ENCODE measurements at places on chromosomes 4 and X.
A peak's percentile ranks its signal among the peaks of the same experiment; 100 is the strongest.

GRCh38 chrX:47593522-47593921 is 11.3 kb downstream of the TIMP1 start:
- no peak for DNase-seq

DNA sequence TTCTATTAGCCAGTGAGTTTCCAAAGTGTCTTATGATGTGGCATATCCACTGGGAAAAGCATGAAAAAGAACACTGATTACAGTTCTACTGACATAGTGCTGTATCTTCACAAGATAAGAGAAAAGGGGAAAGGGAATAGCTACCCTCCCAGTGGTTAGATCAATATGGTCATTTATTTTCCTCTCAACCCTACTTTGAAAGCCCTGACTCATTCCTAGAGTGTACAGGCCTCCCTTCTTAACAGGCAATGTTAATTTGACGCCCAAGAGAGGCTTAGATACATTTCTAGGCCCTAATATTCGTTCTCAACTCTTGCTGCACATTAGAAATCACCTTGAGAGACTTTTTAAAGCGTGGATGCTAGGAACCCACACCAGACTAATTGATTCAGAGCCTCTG is 20.4 kb upstream of the BRS3 start:
- no peak for DNase-seq

GRCh38 chr4:105274504-105274903 is 127.8 kb downstream of the TET2 start:
- no peak for DNase-seq

DNA sequence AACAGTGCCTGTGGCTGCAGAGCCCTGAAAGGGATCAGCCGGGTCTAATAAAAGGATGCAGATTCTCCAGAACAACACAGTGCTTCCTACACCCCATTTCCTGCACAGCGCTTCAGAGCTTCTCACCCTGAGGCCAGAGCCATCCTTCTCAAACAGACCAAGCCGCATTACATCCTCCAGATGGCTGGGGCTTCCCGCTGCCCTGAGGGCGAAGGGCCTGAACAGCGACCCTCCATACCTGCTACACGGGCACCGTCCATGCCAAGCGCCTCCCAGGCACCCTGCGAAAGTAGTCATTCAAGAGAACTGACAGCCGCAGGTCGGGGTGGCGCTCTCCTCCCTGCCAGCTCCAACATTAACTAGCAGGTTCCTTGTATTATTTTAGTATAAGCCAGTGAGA is 36.5 kb downstream of the ACOX3 start:
- no peak for DNase-seq

- peak; percentile 13 for DNase-seq
These were observed 153.7 kb downstream of the APBB2 start for GRCh38 chr4:41060352-41061334.

DNA sequence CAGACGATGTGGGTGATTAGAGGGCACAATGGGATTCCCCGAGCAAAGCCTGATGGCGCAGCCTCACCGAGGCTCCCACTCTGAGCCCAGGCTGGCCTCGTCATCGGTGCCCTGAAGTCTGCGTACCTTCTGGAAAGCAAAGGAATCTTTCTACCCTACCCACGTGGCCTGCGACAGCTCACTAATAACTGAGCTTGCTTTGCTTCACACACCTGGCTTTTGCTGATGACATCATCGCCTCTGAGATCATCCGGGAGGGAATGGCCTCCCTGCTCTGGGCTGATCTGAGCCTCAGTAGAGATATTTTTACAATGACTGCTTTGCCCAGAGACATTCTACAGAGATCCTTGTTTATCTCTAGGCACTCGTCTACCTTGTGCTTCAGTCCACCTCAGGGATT is 45.4 kb upstream of the PDLIM3 start:
- DNase-seq, result no peak

DNA sequence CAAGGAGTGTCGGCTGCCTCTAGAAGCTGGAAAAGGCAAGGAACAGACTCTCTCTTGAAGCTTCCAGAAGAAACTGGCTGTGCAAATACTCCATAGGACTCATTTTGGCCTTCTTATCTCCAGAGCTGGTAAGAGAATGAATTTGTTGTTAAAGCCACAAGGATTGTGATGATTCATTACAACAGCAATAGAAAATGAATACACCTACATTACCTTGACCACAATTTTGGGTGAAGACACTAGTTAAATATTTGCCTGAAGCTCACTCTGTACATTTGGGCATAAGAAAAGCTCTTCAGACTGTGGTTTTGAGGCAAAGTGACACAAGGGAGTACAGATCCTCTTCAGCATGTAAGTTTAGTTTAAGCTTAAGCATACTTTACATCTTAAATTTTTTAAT is 134.5 kb upstream of the TLL1 start:
- DNase-seq, result no peak

DNA sequence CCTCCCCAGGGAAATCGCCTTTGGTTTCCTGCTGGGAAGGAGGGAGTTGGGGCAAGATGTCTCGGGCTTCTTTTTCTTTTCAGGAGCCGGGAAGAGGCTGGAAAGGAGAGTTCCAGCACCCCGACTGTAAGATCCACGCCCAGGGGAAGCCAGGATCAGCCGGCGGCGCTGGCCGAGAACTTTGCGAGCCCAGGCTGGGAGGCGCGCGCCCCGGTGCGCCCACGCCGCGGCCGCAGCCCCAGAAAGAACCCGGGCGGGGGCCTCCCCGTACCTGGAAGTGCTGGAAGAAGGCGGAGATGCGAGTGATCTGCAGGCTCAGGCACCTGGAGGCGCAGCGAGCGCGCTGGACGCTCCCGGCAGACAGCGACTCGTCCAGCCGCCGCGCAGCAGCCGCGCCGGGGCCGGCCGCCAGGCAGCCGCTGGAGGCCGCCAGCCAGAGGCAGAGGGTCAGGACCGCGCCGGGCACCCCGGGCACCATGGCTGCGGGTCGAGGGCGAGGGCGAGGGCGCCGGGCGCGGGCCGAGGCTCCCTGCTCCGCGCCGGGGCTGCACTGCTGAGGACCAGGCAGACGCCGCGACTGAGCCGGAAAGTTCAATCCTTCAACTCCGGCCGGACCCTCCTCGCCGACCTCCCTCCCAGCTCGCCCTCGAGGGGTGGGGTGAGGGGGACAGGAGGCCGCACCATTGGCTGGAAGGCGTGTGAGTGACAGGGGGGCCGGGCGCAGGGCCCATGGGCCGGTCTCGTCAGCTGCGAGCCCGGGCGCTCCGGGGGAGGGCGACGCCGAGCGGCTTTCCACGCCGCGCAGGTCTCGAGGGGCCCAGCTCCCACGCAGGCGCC is at the start of gene ANOS1:
ANOS1 (minus strand) TSS at position 579 of the 837 bp plus-strand sequence; CDS start at position 478, 101 bp downstream.
- peak; percentile 47 for DNase-seq

GRCh38 chr4:150164055-150164454 is 85.8 kb downstream of the DCLK2 start:
- no peak for DNase-seq

- DNase-seq, result no peak
These were observed 104.9 kb upstream of the SOD3 start for GRCh38 chr4:24690436-24690835.

DNA sequence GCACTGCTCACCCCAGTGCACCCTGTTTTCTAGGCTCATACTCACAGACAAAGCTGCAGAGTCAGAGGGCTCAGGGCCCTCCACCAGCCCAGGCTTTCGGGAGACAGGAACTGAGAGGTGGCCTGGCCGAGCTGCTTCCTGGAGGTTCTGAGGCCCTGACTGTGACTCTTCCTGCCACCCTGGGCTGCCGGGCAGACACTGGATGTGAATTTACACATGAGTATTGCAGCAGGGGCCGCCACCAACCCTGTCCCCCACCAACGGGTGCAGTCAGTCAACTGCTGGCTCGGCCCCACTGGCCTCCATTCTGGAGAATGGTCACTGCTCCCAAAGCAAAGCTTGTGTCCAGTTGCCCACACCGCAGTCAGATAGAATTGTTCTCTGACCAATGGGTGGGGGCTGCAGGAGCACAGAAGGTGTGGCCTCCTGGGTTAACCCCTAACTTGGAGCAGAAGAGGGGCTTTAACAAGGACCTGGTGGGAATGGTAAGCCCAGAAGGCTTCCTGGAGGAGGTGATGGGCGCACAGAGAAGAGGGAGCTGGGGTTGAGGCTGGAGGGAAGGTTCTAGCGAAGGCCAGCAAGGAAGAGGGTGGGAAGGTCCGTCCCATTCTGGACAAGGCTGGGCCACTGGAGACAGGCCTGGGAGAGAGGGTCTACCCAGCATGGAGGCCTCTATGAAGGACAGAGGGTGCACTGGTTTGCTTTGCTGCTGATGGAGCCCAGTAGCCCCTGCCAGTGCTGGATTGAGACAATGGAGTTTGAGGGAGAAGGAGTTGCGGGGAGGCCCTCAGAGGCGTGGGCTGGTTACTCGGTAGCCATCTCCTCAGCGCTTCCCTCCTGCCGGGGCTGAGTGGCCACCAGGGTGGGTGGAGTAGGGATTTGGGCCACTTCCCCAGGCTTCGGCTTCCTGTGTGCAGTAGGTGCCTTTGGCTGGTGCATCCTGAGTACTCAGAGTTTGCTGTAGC is 135.3 kb downstream of the CPZ start:
- DNase-seq, result peak; percentile 21

- peak; percentile 26 for DNase-seq
These were observed 995.5 kb downstream of the RAB28 start for GRCh38 chr4:12488672-12489071.

GRCh38 chr4:20333141-20333715 is 81.5 kb downstream of the SLIT2 start:
- no peak for DNase-seq

DNA sequence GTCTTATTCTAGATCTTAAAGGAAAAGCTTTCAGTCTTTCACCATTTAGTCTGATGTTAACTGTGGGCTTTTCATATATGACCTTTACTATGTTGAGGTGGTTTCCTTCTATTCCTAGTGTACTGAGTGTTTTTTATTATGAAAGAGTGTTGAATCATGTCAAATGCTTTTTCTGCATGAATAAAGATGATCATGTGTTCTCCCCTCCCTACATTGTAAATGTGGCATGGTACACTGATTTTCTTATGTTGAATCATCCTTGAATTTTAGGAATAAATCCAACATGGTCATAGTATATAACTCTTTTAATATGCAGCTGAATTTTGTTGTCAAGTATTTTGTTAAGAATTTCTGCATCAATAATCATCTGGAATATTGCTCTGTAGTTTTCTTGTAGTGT is 4.3 kb downstream of the CLGN start:
- no peak for DNase-seq

- no peak for DNase-seq
These were observed 2.1 kb upstream of the MTNR1A start for GRCh38 chr4:186557486-186557885.

- no peak for DNase-seq
These were observed 115.7 kb downstream of the IRF2 start for GRCh38 chr4:184358521-184359232.

DNA sequence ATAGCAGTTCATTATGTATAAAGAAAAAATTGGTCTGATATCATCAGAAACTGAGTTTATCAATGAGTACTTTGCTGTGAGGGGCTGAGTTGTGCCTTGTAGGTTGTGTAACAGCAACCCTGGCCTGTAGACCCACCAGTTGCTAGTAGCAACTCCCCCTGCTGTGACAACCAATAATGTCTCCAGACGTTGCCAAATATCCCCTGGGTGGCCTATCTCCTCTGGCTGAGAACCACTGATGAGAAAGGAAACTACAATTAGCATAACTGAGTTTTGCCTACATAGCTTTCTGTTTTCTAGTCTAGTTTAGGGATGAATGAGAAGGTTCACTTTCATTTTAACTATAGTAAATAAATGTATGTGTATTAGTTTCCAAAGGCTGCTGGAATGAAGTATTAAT is 234.1 kb downstream of the CPE start:
- DNase-seq, result no peak

- no peak for DNase-seq
These were observed 91.6 kb upstream of the STX18 start for GRCh38 chr4:4633431-4633830.

DNA sequence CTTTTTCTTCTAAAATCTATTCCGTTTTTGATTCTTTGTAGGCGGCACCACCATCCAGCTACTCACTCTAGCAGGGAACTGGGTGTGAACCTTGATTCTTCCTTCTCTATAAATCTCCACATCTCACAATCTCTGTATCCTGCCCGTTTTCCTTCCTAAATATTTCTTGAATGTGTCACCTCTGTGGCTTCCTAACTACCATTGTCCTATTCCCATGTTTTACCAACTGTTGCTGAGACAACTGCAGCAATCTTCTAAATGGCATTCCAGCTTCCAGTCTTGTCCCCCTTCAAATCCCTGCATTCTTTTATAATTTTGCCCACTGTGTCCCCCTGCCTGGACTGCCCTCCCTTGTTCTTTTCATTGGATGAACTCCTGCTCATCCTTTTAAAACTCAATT is 641.3 kb downstream of the RPA4 start:
- DNase-seq, result no peak

DNA sequence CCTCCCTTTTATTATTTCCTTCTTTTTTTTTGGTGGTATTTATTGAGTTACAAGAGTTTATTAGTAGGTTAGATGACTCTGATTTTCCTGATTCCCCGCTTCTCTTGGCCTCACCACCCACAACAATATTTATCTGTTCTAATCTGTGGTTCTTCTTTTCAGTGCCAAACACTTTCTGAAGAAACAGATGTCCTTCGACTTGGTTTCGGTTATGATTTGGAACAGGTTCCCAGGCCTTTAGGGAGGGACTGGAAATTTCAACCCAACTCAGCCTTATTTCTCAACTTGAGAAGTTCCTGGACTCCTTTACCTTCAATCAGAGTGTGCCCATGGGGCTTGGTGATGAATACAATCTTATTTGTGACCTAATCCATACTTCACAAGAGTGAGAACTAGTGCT is 108.1 kb downstream of the UCHL1 start:
- DNase-seq, result no peak

GRCh38 chrX:133685822-133686221 is 270.5 kb upstream of the GPC4 start:
- no peak for DNase-seq

DNA sequence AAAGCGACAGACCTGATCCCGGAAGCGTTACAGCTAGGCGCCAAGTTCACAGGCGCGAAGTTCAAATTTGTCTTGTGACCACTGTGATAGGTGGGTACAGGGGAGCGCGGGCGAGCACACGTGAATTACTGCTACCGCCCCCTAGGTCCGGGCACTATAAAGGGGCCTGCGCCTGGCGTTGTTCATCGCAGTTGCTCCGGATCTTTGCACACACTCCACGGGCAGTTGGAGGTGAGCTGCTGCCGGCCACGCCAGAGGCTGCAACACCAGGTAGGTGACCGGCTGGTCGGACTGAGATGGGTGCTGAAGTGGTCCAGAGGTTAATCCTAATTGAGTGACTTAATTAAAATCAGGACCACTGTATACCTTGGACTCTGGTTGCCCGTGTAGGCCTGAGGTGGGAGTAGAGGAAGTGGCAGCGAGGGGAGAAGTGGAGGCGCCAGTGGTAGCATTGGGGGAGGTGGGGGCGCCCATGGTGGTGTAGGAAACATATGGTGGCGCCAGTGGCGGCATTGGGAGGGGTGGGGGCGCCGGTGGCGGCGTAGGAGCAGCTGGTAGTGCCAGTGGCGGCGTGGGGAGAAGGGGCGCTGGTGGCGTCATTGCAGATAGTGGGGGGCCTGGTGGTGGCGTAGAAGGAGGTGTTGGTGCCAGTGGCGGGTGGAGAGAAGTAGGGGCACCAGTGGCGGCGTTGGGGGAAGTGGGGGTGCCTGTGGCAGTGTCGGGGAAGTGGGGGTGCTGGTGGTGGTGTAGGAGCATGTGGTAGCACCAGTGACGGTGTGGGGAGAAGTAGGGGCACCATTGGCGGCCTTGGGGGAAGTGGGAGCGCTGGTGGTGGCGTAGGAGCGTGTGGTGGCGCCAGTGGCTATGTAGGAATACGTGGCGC is at the start of gene GCNA:
GCNA (plus strand) TSS at position 185 of the 883 bp plus-strand sequence. CDS start 2,385 bp downstream, outside the sequence.
- DNase-seq, result no peak

- DNase-seq, result no peak
These were observed 695.0 kb upstream of the HS3ST1 start for GRCh38 chr4:12123707-12124106.

- peak; percentile 82 for DNase-seq
These were observed at the start of gene NMU for GRCh38 chr4:55635741-55636655. Gene NMU (minus strand): TSS chr4:55636298. CDS start chr4:55636192, 106 bp downstream.
